Tibial nerve (tissue), 4 donors: ENCODE measurements at places on chromosomes 16 and 17. TPM values are rescaled to one million over a fixed set of nuclear protein-coding genes. Genes with fewer than 3 reads are reported as not detected.

Gene MPP2
- total RNA-seq: 5.2 TPM

DNA sequence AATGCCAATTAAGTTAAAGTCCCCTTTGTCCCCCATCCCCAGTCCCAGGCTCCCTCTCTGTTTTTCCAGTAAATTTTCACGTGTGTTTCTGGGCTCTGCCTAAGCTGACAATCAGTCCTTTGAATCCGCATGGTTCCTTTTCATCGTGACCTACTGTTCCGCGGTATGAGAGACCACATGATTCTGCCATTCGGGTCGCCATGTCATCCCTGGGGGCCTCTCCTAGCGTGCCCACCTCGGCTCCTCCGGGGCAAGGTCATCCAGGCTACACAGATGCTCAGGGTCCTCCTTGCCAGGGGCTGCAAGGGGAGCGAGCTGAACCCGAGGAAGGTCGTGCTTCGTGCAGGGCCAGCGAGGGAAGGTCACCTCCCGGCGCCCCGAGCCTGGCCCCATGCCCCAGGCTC lies 157.6 kb downstream of the RAB11FIP4 start:
- DNase-seq: no peak

DNA sequence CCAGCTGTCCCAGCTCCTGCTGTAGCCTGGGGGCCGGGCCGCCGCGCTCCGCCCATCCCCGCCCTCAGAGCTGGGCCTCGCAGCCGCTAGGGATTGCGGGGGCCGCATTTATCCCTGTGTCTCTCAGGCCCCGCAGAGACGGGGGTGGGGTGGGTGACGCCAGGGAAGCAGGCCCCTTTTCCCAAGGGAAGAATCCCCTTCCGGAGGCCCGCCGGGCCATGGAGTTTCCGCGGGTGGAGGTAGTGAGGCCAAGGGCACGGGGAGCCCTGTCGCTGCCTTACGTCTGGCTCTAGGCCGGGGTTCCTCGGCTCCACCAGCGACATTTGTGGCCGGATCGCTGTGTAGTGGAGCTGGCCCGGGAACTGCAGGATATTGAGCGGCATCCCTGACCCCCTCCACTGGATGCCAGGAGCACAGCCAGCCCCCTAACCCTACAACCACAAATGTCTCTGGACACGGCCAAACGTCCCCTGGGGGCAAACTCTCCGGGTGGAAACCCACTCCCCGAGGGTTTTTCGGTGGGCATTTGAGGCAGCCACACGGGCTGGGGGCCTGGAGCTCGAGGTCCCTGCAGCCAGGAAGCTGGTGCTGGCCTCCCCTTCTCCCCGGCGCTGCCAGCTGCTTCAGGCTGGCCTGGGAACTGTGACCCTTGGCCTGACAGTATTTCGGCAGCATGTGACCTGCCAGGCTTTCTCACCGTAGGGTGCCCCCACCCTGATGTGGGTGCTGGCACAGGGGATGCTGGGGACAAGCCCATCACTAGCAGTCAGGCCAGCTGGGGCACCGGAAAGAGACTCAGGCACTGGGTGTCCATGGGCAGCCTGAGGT lies 12.0 kb upstream of the CD300A start:
- no peak for DNase-seq

DNA sequence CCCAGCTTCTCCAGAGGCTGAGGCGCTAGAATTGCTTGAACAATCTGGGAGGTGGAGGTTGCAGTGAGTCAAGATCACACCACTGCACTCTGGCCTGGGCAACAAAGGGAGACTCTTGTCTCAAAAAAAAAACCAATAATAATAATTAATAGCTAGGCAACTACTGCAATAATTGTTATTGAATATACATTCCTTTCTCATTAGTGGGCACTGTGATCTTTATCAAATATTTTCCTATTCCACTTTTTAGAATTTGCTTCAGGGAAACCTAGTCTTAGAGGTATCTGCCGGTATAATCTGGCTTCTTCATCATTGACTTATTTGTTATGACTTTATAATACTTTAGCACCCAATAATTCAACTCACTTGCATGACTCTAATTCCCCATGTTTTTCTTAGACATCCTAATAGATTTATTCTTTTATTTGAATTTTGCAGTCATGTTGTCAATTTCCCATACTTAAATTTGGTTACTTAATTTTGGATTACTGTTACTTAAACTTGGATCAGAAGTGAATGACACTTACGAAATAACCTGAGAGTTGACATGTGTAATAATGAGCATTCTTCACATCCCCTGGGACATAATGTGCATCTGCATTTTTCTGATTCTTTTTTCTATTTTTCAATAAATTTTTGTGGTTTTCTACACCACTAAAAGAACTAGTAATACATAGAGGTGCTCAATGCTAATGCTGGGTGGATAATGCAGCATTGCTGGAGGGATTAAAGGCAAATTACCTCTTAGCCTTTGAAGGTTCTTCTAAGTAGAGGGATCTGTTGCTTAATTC lies 25.0 kb upstream of the KCNJ16 start:
- DNase-seq: no peak
